ENCODE measurements at places on chromosomes 1 and 21.

GRCh38 chr1:32014199-32014947 is 705 bp downstream of the KHDRBS1 start:
- H3K4me3 ChIP-seq, result peak overlapping the region; percentile 92
- DNase-seq, result no peak
- H3K27me3 ChIP-seq, result no peaks in the 10 kb centered on the region
- no peaks in the 10 kb centered on the region for H3K4me1 ChIP-seq
- no peak overlapping the region for H3K27ac ChIP-seq
- H3K36me3 ChIP-seq, result no peaks in the 10 kb centered on the region

DNA sequence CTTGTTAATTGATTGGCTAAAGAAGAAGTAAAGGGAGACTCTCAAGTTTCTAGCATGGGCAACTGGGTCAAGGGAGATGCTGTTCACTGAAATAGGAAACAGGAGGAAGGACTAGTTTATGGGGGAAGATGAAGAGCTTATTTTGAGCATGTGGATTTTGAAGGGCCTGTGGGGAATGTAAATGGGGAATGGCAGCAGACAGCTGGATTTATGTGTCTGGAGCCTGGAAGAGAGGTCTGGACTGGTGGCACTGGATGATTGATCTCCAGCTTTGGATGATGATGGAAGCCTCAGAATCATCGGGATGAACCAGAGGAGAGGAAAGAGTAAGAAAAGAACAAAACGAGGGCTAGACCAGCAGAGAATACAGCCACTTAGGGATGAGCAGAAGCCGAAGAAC is 54.9 kb upstream of the ENAH start:
- no peaks in the 10 kb centered on the region for H3K4me1 ChIP-seq
- H3K4me3 ChIP-seq, result no peak overlapping the region
- H3K27ac ChIP-seq, result no peak overlapping the region
- H3K27me3 ChIP-seq, result no peaks in the 10 kb centered on the region

DNA sequence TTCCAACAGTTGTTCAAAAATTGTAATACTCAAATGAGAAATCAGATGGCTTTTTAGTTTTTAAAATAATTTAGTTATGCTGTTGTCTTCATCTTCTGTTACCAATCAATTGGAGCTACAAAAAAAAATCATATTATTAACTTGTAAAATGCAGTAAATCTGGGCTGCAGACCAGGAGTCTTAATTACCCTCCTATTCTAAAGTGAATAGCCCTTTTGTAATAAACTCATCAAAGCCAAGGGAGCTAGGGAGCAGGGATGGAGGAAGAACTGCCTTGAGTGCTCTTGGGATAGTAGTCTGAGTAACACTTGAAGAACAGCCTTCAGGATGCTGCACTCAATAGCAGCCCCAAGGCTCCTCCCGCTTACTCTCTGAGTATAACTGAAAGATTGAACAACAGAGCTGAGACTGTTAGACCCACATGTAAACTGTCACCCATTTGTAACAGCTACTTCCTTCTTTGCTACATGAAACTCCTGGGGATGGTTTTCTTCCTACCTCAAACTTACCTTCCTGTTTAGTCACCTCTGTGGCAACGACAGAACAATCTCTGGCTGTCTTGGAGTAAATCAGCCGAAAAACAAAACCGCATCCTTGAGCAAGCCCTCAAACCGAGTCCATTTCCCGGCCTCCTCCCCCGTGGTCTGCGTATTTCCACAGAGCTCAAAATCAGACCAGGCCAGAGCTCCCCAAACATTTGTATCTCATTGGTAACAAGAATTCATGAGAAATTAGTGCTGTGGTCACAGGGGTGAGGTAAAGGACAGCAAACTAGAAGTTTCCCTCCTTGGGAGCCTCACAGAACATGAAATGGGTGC is 55.9 kb downstream of the CD58 start:
- no peak overlapping the region for H3K4me3 ChIP-seq
- no peaks in the 10 kb centered on the region for H3K36me3 ChIP-seq
- H3K27me3 ChIP-seq, result no peaks in the 10 kb centered on the region

- H3K4me3 ChIP-seq, result no peak overlapping the region
- DNase-seq, result no peak
- no peaks in the 10 kb centered on the region for H3K27me3 ChIP-seq
- no peak overlapping the region for H3K27ac ChIP-seq
- H3K36me3 ChIP-seq, result no peaks in the 10 kb centered on the region
- no peaks in the 10 kb centered on the region for H3K4me1 ChIP-seq
These were observed 68.7 kb downstream of the HIVEP3 start for GRCh38 chr1:41850029-41850428.

GRCh38 chr21:33975548-33976081 is 60.0 kb upstream of the ATP5PO start:
- H3K4me1 ChIP-seq, result peaks cover 12% of the 10 kb centered on the region
- H3K27ac ChIP-seq, result no peak overlapping the region
- H3K36me3 ChIP-seq, result no peaks in the 10 kb centered on the region
- DNase-seq, result no peak
- H3K4me3 ChIP-seq, result no peak overlapping the region

GRCh38 chr1:47511825-47512224 is 74.0 kb downstream of the FOXD2 start:
- H3K27me3 ChIP-seq, result peaks cover 22% of the 10 kb centered on the region

- H3K36me3 ChIP-seq, result no peaks in the 10 kb centered on the region
- no peaks in the 10 kb centered on the region for H3K4me1 ChIP-seq
- H3K4me3 ChIP-seq, result no peak overlapping the region
These were observed 804.4 kb downstream of the BRINP3 start for GRCh38 chr1:189673217-189673616.

DNA sequence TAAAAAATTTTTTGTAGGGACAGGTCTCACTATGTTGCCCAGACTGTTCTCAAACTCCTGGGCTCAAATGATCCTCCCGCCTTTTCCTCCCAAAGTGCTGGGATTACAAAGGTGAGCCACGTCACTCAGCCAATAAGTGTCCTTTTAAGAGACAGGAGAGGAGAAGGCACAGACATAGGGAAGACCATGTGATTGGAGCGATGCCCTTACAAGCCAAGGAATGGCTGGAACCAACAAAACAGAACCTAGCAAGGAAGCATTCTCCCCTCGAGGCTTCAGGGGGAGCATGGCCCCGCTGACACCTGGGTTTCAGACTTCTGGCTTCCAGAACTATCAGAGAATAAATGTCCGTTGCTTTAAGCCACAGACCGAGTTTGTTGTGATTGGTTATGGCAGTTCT is 37.0 kb downstream of the NDUFS5 start:
- H3K4me3 ChIP-seq, result no peak overlapping the region
- no peaks in the 10 kb centered on the region for H3K4me1 ChIP-seq
- H3K27ac ChIP-seq, result no peak overlapping the region
- no peaks in the 10 kb centered on the region for H3K36me3 ChIP-seq

Measured in iPS DF 6.9 (cell line).